ENCODE measurements at places on chromosomes 2 and 18.

DNA sequence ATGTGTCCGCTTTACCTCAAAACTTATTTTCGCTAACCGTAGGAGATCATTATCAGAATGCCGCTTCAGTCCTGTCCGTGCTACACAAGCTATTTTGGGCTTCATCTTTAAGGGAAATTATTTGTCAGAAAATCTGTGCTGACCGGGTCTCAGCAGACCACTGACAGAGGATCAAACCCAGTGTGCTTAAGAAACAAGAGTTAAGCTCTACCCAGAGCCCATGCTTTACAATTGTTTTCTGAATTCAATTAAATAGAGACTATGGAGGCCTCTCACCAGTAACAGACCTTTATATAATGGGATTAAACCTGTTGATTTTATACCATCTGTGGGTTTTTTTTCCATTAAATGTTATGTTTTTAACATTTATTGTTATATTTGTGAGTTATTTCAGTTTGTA lies 1956.7 kb upstream of the PIK3C3 start:
- no peak for DNase-seq

- no peak for DNase-seq
These were observed 114.0 kb upstream of the RND3 start for GRCh38 chr2:150601280-150602038.

DNA sequence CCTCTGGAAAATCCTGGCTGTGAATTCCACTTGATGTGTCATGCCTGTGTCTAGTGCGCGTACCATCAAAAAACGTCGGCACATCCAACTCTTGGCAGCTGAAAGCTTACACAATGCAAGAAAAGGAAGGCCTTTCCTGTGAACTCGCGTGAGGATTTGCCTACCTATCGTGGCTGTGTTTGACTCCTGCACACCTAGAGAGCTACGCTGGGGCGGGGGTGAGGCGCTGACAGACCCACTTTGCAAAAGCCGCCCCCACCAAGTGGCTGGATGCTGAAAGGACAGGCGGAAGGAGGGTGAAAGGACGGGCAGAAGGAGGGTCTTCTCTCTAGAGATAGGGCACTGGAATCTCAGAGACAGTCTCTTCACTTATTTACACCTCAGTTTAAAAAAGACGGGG lies 270.1 kb downstream of the EIPR1 start:
- DNase-seq: peak; percentile 81

- no peak for DNase-seq
These were observed 11.6 kb upstream of the SLC39A10 start for GRCh38 chr2:195645413-195645812.

GRCh38 chr2:204453730-204454167 lies 91.5 kb upstream of the PARD3B start:
- no peak for DNase-seq

DNA sequence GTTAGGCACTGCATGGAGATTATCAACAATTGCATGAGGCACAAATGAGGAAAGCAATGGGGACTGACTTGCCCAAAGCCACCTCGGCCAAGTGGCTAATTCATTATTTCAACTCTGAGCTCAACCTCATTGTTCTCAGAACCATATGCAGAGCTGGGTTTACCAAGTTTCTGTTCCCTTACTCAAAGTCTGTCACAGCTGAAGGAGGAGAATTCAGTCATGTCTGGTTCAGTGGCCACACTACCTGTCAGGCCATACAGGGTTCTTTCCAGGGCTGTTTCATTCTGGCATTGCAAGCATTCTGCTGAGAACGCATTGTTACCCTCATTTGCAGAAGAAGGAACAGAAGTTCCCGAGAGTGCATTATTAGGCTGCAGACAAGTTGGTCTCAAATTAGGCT lies 181.7 kb downstream of the MYT1L start:
- no peak for DNase-seq

DNA sequence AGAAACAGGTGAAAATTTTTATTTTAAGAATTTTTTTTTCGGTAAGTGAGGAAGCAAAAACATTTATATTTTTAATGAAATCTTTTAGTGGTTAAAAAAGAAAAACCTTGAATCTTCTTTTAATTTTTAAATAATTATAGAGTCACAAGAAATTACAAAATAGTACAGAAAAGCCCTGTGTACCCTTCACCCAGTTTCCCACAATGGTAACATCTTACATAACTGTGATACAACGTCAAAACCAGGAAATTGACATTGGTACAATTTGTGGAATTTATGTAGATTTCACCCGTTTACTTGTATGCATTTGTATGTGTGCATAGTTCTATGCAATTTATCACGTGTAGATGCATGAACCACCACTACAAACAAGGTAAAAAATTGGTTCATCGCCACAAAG lies 285.9 kb downstream of the MTX2 start:
- no peak for DNase-seq

DNA sequence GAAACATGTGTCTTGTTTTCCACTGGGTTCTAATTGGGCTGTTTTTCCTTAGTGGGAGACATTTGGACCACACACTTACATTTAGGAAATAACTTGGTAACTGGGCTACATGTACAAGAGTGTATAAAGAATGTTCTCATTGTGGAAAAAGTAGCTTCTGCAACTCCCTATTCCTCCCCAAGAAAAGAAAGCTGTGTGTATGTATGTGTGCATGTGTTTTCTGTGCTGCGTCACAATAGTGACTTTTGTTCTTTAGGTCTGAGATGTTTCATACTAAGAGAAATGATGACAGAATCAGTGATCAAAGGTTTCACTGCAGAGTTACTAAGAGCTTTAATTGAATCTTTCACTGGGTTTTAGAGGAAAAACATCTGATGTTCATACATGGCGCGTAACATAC lies 82.7 kb downstream of the TANC1 start:
- DNase-seq: no peak

DNA sequence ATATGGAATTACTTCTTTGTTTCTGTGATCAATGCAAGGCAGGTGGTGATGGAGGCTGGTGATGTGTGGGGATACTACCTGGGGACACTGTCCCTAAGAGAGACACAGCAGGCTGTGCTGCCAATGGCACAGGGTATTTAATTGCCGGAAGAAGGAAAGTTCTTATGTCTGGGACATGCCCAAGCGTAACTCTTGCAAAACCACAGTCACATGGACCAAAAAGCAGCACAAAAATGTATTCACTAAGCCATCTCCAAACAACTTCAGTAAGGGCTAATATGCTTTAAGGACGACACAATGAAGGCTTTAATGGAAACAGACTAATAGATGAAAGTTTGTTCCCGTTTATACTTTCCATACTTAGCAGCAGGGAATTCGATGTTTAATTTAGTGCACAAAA lies 49.7 kb upstream of the AP1S3 start:
- DNase-seq: no peak

DNA sequence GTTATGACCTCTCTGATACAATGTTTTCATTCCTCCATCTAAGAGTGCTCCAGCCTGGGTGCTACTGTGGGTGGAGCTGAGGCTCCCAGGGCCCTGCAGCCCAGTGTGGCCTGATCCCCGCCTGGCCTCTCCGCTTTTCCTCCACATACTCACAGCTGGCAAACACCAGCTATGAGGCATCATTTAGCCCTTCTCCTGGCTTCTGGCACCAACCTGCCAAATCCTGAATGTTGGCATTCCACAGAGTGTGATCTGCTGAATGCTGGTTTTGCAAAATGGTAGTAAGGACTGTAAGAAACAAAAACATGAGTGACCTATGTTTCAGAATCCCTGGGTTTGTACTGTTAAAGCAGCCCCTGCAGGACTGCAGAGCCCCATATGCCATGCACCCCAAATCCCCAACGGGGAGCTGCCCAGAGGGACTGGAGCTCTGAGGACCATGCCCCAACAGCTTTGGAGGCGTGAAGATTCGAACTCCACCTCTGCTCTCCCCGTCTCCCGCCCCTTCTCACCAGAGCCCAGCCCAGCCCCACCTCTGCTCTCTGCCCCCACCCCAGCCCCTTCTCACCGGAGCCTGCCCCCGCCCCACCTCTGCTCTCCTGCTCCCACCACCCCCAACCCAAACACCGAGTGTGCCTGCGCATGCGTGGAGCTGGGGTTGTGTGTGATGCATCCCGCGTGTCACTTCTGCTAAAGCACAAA lies 4.2 kb downstream of the SLC66A2 start:
- DNase-seq: no peak

Data from osteocyte (in vitro differentiated cells).